ENCODE measurements at places on chromosomes 3 and 15.

GRCh38 chr3:95302044-95302443, 1239.2 kb downstream of the NSUN3 start:
- DNase-seq: no peak

GRCh38 chr3:49098429-49098828, 4.6 kb upstream of the QRICH1 start:
- DNase-seq: no peak

- DNase-seq: no peak
Observed at GRCh38 chr3:32261545-32261944, 23.1 kb downstream of the CMTM8 start.

GRCh38 chr3:14561051-14561960, 21.2 kb upstream of the GRIP2 start:
- no peak for DNase-seq

GRCh38 chr15:63059573-63060216, 17.1 kb downstream of the TPM1 start:
- no peak for DNase-seq

DNA sequence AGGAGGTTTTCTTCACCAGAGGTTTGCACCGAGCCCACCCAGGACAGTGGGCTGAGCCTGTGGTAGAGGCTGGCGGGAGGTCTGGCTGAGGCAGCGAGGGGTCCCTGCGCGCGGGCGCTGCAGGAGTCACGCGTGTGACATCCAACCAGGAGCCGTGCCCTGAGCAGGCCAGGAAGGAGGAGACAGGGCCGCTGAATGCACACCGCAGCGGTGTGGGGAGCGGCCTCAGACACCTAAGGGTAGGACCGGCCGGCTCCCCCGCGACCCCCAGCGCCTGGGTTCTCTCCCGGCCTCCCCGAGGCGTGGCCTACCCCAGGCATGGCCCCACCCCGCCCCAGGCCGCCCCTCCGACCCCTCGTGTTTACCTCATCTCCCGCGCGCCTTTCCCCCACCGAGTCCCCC, 412 bp downstream of the SLC41A3 start:
- no peak for DNase-seq

- no peak for DNase-seq
Observed at GRCh38 chr3:129327510-129327909, 48.8 kb downstream of the HMCES start.

- no peak for DNase-seq
Observed at GRCh38 chr15:96183514-96183850, 147.0 kb upstream of the NR2F2 start.

- no peak for DNase-seq
Observed at GRCh38 chr3:64651303-64651702, 36.5 kb downstream of the ADAMTS9 start.

GRCh38 chr3:11211531-11212298, 57.4 kb downstream of the HRH1 start:
- no peak for DNase-seq

DNA sequence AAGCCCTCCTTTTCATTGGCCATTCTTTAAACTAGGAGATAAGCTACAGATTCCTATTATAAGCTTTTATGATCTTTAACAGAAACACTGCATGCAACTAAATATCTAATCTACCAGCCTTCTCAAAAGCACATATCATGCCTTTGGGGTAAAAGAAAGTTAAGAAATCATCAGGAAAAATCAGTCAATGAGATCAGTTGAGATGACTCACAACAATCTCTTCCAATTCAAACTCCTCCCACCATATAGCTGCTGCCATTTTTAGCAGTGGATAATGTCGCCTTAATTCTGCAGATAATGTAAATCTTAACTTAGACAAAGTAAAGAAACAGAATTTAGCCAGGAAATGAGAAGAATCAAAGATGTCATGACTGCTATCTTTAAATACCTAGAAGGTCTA, 135.2 kb upstream of the BCL6 start:
- DNase-seq: no peak

DNA sequence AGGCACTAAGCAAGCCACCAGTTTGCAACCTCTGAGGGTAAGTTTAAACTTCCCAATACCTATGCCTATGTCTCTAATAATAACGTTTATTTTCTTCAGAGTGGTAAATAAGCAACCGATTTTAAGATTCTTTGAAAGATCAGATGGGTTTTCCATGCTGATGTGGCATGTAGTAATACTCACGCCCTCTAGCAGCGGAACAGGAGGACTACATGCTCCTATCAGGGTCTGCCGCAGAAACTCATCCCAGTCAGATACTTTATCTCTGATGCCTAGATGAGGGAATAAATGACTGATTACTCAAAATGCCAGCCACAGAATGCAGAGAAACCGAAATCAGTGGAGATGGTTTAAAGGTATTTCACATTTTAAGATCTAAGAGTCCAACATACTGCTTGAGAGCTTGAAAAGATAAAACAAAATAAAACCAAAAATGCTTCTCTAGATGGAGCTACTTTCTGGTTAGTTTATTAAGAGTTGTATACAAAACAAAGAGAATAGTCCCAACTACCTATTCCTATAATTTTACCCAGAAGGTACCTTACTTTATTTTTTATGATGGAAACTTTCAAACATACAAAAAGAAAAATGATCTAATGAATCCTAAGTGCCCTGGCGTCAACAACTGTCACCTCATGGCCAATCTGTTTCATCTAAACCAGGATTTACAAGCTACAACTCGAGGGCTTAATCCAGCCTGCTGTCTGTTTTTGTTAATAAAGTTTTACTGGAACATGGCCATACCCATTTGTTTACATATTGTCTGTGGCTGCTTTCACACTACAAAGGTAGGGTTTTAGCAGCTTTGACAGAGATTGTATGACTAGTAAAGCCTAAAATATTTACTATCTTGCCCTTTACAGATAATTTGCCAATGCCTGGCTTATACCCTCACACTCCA, 37.5 kb upstream of the STIMATE start:
- DNase-seq: peak; percentile 67

GRCh38 chr15:89893027-89893426, 767 bp downstream of the AP3S2 start:
- no peak for DNase-seq

GRCh38 chr3:48194446-48195071, 6.3 kb upstream of the CDC25A start:
- peak; percentile 61 for DNase-seq

DNA sequence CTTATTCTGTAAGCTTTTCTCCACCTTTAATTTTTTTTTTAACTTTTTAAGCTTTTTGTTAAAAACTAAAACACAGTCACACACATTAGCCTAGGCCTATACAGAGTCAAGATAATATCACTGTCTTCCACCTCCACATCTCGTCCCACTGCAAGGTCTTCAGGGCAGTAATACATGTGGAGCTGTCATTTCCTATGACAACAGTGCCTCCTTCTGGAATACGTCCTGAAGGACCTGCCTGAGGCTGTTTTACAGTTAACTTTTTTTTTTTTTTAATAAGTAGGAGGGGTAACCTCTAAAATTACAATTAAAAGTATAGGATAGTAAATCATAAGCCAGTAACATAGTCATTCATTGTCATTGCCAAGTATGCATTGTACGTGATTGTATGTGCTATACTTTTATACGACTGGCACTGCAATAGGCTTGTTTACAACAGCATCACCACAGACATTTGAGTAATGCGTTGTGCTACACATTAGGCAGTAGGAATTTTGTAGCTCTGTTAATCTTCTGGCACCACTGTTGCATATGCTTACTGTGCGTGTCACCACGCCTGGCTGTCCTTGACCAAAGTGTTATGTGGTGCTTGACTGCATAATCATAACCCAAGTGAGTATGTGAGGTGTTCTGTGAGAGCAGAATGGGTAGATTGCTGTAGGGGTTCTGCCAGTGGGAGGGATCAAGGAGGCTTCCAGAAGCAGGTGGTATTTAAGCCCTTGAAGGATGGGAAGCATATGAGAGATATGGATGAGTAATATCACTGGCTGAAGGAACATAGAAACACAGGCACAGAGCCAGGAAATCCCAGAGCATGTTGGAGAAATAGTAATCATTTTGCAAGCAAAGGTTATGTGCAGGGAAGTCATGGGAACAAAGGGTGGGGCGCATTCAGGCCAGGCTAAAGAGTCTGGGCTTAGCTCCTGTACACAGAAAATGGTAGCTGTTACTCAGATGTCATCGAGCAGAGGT, 18.3 kb downstream of the FBXO22 start:
- no peak for DNase-seq

- no peak for DNase-seq
Observed at GRCh38 chr3:170383567-170383966, 26.1 kb downstream of the SKIL start.

DNA sequence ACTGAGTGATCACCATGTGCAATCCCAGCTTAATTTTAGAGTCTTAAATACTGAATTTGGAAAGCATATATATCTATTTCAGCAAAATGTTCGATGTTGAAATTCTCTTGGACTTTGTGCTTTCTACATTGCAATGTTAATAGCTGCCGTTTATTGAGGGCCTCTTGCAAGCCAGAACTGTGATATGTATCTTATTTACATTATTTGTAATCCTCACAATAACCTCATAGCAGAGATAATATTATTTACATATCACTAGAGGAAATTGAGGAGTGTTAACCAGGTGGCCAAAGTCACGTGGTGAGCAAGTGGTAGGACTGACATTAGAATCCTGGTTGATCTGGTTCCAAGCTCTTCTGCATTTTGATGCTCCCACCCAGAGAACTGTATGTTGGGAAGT, 254.1 kb downstream of the SLC9A9 start:
- no peak for DNase-seq

DNA sequence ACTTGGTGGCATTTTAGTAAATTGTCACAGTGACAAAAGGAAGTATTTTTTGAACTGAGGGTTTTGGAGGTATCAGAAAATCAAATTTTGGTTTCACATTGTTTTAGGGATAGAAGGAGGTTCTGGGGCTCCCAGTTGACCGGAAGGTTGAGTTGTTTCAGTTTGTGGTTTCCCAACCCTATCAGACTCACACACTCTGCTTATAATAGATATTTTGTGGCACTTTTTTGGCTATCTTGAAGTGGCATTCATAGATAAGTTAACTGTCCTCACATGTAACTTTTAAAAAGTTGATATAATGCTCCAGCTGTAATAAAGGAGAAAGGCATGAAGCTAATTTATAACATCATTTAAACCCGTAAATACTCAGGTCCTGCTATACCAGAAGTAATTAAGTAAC, 12.8 kb downstream of the ARMC8 start:
- DNase-seq: peak; percentile 11

GRCh38 chr15:62211348-62211747, 46.3 kb upstream of the C2CD4B start:
- no peak for DNase-seq

GRCh38 chr15:25437777-25438600, 835 bp downstream of the UBE3A start:
- peak; percentile 74 for DNase-seq

DNA sequence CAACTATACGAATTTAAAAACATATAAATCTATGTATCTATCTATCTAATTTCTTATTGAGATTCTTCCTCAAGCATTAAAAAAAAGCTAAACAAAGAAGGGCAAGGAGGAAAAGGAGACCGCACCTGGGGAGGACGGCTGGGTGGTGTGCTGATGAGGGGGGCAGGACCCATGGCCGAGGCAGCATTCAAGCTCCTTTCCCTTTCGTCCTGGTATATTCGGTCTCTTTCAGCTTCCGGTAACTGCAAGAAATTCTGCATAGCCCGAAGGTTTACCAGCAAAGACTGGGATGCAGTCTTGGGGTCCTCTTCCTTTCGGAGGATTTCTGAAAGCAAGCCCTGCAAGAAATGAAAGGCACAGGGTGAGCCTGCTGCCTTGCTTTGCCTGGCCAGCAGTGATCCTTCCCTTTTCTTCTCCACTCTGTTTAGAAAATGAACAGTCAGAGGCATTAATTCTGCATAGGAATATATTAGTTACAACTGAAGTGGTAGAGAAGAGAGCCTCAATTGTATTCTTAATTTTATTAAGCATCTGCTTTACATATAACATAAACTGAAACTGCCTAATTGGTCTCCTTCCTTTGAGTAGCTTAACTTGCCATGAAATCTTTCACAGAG, 38.8 kb downstream of the SATB1 start:
- DNase-seq: no peak

- no peak for DNase-seq
Observed at GRCh38 chr3:101944308-101944707, 95.0 kb downstream of the NFKBIZ start.

GRCh38 chr3:117629505-117629904, 919.9 kb downstream of the TUSC7 start:
- no peak for DNase-seq

- DNase-seq: no peak
Observed at GRCh38 chr3:9820946-9821345, 10.9 kb downstream of the TTLL3 start.

DNA sequence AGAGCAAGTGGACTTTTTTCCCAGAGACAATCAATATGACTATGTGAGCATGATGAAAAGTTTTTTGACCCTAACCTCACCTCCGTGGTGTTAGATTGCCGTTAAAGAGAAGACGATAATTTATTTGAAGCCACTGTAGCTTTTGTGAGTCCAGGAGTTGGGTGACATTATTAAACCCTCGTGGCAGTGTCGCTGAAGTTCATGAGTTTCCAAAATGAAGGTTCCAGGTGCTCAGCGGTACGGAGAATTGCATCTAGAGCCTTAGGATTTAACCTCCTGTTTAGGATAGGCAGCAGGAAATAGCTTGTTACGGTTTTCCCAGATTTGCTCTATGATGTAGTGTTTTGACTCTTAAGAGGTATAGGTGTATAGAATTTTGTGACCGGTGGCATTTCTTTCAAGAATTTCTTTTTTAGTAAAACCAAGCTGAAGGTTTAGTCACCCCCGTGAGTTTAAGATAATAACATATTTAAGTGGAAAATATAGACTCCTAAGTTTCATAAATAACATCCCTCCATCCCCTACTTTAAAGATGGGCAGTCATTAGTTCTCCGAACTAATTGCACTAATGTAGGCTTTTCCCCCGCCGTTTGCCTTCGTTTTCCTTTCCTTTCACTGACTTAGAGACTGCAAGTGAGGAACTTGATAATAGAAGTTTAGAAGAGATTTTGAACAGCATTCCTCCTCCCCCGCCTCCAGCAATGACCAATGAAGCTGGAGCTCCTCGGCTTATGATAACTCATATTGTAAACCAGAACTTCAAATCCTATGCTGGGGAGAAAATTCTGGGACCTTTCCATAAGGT, 2.0 kb downstream of the SMC4 start:
- DNase-seq: no peak
